ENCODE measurements at places on chromosomes 5 and 9.

DNA sequence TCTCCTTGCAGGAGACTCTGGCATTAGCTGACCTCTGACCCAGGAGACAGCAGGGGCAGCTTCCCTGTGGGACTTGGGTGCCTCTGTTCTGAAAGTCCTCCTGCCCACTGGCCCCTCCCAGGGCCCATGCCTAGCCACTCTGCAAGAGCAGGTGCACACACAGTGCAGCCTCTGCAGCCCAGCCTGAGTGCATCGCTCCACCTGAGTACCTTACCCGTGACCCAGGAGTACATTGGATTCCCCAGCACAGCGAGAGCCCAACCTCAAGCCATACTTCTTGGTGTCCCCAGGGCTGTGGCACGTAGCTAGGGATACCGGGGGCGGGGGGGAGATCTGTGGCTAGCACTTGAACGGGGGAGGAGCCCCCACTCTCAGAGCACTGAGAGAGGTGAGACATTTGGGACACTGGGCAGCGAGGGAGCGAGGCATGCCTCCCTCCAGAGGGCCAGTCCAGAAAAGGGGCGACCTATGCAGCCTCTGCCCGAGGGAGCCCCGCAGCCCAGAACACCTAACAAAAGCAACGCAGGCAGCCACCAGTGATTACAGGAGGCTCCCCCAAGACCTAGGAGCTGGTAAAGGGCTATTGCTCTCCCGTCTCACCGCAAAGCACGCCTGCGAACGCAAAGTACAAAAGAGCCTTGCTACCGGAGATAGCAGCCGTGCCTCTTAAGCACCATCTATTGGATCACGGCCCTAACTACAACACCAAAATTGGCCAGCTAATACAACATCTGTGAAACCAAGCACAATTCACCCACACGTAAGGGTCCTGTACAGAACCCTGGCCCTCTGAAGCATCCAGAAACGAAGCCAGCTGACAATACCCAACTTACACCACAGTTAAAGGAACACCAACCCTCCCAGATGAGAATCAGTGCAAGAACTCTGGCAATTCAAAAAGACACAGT is 826 bp upstream of the PRDM9 start:
- H3K27me3 ChIP-seq: no peaks in the 10 kb centered on the region
- H3K27ac ChIP-seq: no peak overlapping the region
- H3K4me3 ChIP-seq: no peak overlapping the region
- no peaks in the 10 kb centered on the region for H3K4me1 ChIP-seq
- DNase-seq: no peak

DNA sequence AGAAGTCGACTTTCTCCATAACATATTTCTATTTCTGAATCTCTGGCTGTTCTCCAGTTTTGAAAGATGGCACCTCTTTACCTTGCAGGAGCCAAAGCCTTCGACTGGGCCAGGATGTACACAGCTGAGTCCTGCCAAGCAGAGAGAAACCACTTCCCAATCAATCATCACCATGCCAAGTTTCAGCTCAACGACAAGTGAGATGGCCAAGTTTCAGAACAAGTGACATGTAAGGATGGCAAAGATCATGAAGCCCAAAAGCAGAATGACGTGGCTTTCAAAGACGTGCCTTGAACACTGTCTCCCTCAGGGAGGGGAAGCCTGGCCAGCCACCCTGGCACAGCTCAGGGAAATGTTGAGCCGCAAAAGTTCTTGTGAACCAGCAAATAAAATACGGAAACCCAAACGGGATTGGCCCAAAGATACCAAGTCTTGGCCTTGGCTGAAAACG is 17.7 kb downstream of the STK10 start:
- no peaks in the 10 kb centered on the region for H3K36me3 ChIP-seq
- H3K27ac ChIP-seq: peak overlapping the region; percentile 46
- no peak for DNase-seq
- no peaks in the 10 kb centered on the region for H3K27me3 ChIP-seq

DNA sequence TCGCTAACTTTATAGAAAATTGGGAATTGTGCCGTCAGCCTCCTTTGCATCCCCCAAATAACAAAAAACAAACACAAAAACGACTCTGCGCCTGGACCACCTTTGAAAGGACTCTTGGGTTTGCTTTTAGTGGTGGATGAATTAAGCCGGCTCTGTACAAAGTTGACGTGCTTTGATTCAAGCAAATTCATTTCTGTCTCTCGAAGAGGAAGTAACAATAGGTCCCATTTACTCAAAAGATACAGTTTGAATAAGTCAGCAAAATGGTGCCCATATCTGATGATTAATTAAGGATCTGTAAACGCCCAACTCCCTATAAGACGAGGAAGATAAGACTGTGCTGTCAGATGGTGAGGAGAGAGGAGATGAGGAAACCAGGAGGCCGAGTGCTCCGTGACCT is 67.8 kb downstream of the AK8 start:
- no peaks in the 10 kb centered on the region for H3K27me3 ChIP-seq
- H3K4me3 ChIP-seq: no peak overlapping the region
- no peaks in the 10 kb centered on the region for H3K4me1 ChIP-seq
- H3K27ac ChIP-seq: no peak overlapping the region
- H3K36me3 ChIP-seq: no peaks in the 10 kb centered on the region
- DNase-seq: no peak

DNA sequence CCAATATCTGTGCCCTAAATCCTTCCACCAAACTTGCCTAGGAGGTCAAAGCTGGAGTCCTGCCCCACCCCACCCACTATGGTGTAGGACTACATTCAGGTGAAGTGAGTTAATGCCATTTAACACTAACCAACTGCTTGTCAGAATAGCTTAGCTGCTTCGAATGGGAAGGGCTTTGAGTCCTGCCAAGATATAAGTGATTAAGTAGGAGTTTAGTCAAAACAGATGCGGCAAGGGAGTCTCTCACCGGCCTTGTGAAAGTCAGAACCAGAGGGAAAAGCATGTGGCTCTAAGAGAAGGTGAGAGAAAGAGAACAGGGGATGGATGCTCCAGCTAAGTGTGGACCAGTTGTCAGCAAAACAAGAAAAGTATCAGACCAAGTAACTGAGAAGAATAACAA is 132.6 kb downstream of the SPOCK1 start:
- no peak for DNase-seq
- no peak overlapping the region for H3K27ac ChIP-seq
- no peaks in the 10 kb centered on the region for H3K4me1 ChIP-seq

GRCh38 chr9:133968428-133968827 is 23.7 kb downstream of the VAV2 start:
- no peaks in the 10 kb centered on the region for H3K27me3 ChIP-seq
- H3K4me3 ChIP-seq: no peak overlapping the region
- no peaks in the 10 kb centered on the region for H3K4me1 ChIP-seq
- no peaks in the 10 kb centered on the region for H3K36me3 ChIP-seq

DNA sequence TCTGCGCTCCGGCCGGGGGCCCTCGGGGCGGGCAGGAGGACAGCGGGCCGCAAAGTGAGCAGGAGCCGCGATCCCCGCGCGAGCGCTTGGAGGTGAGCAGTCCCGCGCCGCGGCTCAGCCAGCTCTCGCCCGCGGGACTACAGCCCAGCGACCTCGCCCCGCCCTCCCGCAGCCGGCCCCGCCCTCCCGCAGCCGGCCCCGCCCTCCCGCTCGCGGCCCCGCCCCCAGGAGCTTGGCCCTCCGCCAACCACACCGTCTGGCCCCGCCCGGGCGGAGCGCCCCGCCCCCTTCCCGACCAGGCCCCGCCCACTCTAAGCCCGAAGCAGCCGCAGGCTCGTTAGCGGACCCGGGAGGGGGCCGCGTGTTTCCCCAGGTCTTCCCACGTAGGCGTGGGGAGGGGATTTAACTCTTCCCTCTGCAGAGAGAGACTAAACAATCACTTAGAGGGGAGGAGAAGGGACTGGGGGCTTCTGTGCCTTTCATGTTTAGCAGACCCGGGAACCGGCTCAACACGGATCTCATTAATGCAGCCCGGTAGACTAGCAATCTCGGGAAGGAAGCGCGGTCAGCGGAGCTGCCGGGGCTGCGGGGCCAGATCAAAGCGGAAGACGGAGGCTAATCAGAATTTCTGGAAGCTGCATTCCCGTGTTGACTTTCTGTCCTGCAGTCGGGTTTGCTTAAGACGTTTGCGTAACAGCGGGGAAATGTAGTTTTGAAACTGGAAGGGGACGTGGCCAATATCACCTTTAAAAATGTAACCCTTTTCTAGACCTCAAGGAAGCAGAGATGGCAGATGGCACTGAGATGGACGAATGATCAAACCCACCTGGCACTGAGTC is at the start of gene MYO10:
MYO10 (minus strand) TSS at position 139 of the 839 bp plus-strand sequence. CDS start 480 bp downstream, outside the sequence.
- H3K4me3 ChIP-seq: no peak within 1 kb of the TSS
- H3K36me3 ChIP-seq: no peaks in the 10 kb centered on the region
- DNase-seq: peak; percentile 8
- H3K27me3 ChIP-seq: no peaks in the 10 kb centered on the region
- peaks cover 8% of the 10 kb centered on the region for H3K4me1 ChIP-seq

DNA sequence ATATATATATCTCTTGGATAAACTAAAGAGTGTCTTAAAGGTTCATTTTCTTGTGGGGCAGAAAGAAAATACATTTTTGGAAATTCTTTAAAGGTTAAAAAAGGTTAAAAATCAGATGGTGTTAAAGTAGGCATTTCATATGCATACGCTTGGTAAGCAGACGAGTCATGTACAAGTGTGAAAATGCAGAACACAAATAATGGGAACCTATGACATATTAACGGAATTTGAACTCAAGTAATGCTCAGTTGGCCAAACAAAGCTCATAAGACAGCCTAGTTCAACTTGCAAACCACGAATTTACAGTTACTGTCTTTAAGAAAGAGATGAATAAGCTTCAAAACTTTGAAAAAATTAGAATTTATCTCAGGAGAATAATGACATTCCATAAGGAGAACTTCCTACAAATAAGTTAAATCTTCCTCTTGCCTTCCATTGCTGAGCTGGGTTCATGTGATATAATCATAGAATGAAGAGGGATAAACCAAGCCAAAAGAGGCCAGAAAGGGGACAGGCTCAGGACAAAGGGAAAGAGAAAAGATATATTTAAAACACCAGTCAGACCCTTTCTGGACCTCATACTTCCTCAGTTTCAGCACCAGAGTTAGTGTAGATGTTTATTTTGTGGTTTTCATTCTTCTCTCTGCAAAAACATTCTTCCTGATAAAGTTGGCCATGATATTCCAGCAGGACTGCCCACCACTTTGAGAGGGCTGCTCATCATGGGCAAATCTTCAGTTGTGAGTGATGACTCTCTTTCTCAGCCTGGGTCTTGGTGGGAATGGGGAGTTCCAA is 256.7 kb upstream of the CD180 start:
- DNase-seq: no peak
- no peaks in the 10 kb centered on the region for H3K4me1 ChIP-seq
- H3K4me3 ChIP-seq: no peak overlapping the region
- H3K27ac ChIP-seq: no peak overlapping the region

DNA sequence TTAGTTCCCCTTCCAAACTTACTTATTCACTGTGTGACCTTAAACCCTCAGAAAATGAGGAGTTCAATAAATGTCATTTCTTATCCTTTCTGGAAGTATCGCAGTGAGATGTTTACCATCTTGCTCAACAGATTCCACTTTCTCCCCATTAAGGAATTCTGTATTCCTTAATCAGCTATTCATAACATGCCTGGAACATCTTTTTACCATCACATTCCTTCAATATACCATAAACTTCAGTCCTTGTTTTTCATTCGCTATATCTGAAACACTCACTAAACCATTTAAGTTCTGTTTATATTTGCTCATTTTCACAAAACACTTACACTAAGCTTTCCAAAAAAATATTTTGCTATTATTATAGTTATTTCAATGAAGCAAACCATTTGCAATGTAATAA is 1158.6 kb downstream of the CDH12 start:
- H3K4me3 ChIP-seq: no peak overlapping the region
- DNase-seq: no peak
- no peaks in the 10 kb centered on the region for H3K27me3 ChIP-seq
- H3K4me1 ChIP-seq: no peaks in the 10 kb centered on the region
- H3K27ac ChIP-seq: no peak overlapping the region

DNA sequence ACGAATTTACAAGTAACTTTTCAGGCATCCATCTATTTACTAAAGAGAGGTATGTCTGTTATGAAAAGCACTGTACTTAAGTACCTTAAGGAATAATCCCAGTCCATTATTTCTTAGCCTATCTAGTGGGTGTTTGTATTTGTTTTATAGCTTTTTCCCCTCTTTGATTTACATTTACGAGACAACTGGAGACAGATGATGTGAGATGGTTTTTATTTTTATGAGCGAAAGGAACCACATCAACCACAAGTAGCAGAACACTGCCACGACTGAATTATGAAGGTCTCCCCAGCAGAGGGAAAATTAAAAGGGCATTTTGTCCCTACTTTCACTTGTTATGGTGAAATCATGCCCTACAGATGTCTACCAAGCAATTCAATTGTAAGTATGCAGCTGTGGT is 357.8 kb downstream of the NFIB start:
- H3K36me3 ChIP-seq: no peaks in the 10 kb centered on the region
- no peak for DNase-seq
- no peaks in the 10 kb centered on the region for H3K27me3 ChIP-seq
- no peaks in the 10 kb centered on the region for H3K4me1 ChIP-seq

Data from naive thymus-derived CD4-positive, alpha-beta T cell (primary cell).